ENCODE measurements at places on chromosomes 2 and 18.
A peak's percentile ranks its signal among the peaks of the same experiment; 100 is the strongest.

GRCh38 chr2:217790195-217790594 is 212.6 kb downstream of the TNS1 start:
- peak; percentile 36 for DNase-seq

GRCh38 chr2:239836021-239836765 is 188.9 kb downstream of the NDUFA10 start:
- DNase-seq: no peak

GRCh38 chr2:122748552-122749011 is 993.1 kb downstream of the TSN start:
- DNase-seq: no peak

GRCh38 chr2:190867212-190867611 is 13.4 kb upstream of the GLS start:
- DNase-seq: no peak

DNA sequence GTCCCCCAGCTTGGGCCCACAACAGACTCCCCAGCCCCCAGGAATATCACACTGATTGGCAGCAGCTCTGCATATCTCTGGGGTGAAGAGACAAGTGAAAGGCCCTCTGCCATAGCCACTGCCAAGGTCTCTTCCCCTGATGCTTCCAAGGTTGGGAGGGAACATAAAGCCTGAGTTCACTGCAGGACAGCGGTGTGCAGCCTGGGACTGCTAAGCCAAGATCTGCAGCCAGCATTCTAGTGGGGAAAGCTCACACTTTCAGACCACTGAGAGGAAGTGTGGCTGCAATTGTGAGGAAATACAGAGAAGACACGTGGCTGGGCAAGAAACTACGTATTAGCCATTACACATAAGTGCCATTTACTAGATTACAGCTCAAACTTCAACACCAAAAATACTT is 100.7 kb downstream of the MAIP1 start:
- DNase-seq: no peak

GRCh38 chr2:236527159-236527630 is 42.4 kb upstream of the ACKR3 start:
- DNase-seq: no peak

DNA sequence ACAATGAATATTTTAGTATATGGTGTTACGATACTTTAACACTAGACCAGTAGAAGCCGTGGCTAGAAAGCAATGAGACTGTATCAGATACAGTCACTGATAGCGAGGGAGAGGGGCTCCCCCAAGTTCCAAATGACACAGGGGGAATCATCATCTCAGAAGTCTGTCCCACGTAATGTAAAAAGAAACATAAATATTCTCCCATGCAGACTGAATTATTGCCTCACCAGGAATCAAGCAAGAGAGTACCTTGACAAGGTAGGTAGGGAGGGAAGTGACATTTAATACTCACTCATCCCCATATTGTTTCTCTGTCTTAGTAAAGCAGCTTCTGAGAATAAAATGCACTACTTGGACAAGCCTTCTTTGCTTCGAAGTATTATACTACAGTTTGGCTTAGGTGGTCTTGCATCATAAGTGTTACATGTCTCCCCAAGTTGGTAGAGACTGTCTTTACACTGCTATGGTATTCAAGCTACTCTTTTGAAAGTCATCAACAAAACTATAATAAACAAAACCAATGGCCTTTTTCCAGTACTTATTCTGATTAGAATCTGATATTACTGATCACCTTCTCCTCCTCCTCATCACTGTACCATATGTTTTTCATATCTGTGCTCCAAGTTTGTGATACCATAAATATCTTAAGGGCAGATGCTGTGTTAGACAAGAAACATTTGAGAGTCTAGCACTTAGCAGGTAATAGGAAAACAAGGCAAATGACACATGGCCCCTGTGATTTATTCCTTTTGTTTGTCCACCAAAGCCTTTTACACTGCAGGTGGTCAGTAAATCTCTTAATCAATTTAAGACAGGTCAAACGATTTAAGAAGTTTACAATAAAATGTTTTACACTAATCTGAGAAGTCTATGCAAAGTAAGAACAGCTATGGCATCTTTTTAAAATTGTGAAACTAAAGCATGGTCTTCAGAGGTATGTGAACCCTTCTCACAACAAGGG is 2.7 kb downstream of the LAPTM4A start:
- no peak for DNase-seq

DNA sequence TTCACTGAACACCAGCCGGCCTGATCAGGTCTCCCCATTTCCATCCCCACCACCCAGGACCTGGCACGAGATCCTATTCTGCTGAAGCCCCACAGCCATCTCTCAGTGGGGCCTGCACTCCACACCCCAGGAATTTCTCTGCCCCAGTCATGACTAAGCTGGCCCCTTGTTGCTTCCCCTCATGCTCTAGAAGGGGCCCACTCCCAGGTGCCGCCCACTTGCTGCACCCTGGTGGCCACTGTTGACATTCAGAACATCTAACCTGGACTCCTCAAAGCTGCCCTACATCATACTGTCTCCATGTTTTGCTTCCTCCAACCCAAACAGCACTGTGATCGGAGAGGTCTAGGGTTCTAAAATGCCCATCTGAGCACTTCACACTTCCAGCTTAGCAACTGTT is 90.7 kb upstream of the KLHL29 start:
- no peak for DNase-seq

DNA sequence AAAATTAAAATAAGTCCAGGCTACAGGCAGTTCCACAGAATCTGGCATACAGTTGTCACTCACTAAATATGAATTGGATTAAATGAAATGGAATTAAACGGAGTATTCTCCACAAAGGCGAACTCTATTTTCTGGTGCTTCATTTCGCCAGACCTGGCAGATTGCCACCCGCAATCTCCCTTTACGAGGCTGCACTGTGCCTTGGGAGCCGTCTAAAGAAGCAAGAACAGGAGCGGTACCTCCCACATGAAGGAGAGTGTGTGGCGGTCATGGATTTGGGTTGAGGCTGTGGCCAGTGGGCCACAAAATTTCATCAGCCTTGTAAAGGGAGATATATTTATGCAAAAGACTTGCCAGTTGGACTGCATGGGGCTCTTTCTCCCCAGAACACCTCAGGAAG is 151.0 kb downstream of the OSR1 start:
- no peak for DNase-seq

- DNase-seq: no peak
Measured at GRCh38 chr18:42929857-42930256, 185.6 kb downstream of the RIT2 start.

- DNase-seq: no peak
Measured at GRCh38 chr2:133652398-133652797, 84.1 kb upstream of the NCKAP5 start.

DNA sequence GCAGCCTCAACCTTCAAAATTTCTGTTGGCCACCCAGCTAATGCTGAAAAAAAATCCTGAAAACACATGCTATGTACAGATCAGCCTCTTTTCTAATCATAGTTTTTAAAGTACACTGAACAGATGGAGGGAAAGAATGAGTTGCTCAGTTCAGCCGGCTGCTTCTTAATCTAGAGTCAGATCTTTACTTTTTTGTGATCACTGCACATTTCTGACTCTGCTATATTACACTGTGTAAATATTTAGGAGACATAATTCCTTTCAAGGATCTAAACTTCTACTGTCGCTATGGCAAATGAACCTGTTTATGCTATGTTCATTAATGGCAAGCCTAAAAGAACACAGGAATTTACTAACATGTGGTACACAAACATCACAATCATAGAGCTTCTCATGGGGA is 114.2 kb downstream of the SRBD1 start:
- no peak for DNase-seq

GRCh38 chr18:70373042-70373519 is 84.2 kb downstream of the SOCS6 start:
- DNase-seq: no peak

DNA sequence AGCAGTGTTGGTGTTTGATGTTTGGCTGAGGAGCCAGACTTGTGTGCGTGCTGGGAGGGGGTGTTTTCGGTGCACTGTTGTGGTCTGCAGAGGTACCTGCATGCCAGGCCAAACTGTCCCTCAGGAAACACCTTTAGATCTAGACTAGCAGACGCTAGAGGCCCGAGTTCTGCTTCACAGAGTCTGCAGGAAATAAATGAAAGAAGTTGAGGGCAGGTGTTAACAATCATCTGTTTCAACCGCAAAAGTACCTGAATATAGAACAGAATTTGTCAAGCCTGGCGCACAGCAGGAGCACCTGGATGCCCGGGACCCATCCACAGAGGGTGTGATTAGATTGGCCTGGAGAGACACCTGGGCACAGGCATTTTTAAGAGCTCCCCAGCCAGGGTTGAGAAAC is 40.5 kb upstream of the REL start:
- no peak for DNase-seq

DNA sequence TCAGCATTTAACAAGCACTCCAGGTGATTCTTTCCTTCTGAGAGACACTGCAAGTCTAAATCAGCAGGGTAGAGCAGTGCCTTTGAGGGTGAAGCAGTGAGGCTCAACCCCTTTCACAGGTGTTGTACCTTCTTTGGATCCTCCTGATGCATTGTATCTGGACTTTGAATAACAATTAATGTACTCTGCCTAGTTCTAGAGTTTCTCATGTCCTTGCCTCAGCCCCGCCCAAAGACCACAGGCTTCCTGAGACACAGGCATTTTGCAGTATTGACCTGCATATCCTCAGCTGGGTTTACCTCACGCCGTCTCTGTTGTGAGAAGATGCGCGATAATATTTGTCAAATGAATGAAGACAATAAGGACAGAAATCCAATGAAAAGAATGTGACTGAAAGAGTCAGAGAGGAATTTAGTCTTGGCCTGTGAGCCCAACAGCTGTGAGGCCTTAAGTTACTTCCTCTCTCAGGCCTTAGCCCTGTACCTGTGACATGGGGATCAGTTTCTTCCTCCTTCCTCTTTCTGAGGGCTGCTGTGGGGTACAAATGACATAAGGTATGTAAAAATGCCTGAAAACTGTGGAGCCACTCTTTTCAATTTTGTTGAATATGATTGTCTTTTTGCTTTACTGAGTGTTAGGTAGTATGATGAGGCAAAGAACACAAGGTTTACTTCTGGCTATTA is 43.7 kb downstream of the WIPF1 start:
- DNase-seq: no peak

GRCh38 chr18:59893971-59894370 is 5.8 kb upstream of the PMAIP1 start:
- no peak for DNase-seq

GRCh38 chr2:147546109-147546508 is 298.7 kb upstream of the ACVR2A start:
- no peak for DNase-seq

DNA sequence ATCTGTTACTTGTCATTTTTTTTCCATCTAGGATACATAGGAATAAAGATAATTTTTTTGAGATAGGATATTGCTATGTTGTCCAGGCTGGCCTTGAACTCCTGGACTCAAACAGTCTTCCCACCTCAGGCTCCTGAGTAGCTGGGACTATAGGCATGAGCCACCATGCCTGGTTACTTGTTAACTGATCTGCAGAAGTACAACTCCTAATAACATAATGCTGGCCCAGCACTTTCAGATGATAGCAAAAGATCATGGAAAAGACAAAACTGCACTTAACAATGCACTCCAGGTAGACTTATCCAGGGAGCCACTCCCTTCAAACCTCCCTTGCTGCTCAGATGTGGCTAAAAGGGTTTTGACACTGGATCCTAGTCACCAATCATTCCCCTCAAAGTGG is 11.4 kb upstream of the CTDP1 start:
- DNase-seq: no peak

DNA sequence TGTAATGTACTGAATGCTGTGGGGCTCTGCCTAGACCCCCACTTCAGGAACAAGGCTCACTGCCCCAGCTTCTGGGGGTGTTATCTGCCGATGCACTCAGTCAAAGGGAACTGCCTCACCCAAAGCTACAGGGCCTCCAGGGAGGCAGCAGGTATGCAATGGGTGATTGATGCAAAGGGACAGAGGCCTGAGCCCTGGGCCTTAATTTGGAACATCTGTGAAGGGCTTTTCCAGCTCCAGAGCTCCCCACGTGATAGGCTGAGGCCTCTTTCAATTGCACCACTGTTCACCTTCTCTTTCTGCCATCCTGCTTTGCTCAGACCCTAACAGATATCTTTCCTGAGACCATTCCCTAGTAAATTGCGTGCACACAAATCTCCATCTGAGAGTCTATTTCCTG is 131.0 kb downstream of the ATL2 start:
- DNase-seq: no peak

GRCh38 chr2:241040081-241040803 is 41.8 kb downstream of the SNED1 start:
- DNase-seq: no peak

DNA sequence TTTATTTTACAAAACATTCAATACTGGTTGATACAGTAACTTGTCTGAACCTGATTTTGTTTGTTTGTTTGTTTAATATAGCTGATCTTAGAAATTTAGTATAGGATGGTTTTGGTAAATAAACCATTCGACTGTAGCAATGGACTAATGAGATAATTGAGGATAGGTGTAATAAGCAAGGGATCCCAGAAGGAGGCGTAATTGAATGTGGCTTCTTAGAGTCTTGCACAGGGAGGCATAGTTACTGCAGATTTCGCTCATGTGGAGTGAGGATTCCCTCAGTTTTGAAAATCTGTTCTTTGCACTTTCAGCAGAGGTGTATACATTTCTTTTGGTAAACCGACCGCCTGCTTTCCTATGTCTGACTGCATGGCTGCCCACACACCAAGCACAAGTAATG is 709.6 kb downstream of the SOCS6 start:
- no peak for DNase-seq

GRCh38 chr18:56823986-56824565 is 172.9 kb downstream of the WDR7 start:
- no peak for DNase-seq

DNA sequence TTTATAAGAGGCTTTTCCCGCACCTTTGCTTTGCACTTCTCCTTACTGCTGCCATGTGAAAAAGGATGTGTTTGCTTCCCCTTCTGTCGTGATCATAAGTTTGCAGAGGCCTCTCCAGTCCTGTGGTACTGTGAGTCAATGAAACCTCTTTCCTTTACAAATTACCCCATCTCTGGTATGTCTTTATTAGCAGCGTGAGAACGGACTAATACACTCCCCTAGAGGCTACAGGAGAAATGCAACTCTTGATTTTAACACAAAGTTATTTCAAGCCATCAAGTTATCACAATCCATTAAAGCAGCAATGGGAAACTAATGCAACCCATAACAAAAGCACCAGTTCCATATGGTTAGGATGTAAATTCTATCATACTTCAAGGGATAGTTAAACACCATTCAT is 1378.8 kb upstream of the DDX18 start:
- DNase-seq: no peak

DNA sequence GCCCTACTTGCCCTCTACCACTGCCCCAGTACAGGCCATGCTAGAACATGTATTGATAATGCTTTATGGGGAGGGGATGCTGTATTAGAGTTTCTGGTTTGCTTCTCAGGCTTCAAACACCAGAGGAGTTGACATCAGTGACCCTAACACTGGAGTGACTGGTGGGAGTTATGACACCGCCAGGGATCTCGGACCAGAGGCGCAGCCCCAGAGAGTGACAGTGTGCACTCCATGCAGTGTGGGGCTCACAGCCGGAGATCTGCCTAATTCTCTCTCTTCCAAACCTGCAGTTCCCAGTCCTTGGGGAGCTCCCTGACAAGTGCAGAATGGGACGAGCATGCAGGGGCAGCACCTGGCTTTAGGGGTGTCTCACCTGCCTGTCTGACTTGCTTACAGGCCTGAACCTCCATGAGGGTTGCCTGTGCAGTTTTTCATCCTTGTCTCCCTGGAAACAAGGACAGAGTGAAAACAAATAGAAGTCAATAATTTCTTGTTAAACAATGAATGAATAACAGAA is 244.9 kb upstream of the MYT1L start:
- no peak for DNase-seq

GRCh38 chr2:197784956-197785941 is at the start of gene BOLL:
BOLL (minus strand) TSS chr2:197785319; CDS start chr2:197781850, 3,469 bp downstream.
- peak; percentile 17 for DNase-seq

GRCh38 chr2:229582151-229582550 is 132.2 kb downstream of the DNER start:
- no peak for DNase-seq

GRCh38 chr2:154336201-154336600 is 362.3 kb upstream of the KCNJ3 start:
- no peak for DNase-seq

All from GM13976 (cell line).